ENCODE measurements at places on chromosomes 7 and 10.

DNA sequence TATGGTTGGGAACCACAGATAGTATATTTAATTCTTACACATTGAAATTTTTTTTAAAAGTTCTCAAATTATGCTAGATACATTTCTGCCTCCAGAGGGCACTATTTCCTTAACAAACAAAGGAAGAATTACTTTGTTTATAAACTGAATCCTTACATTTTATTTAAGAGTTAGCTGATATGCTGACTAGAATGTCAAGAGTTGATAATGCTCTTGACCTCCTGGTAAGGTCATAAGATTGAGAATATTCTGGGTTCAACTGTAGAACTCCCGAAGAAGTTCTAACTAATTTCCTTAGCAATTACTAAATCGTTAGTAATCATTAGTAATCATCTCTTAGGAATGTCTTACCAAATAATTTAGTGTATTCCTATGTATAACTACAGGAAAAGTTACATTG, 95.3 kb upstream of the CYP26C1 start:
- peak; percentile 86 for DNase-seq

GRCh38 chr7:50349963-50350944, 45.7 kb downstream of the IKZF1 start:
- DNase-seq = peak; percentile 61

DNA sequence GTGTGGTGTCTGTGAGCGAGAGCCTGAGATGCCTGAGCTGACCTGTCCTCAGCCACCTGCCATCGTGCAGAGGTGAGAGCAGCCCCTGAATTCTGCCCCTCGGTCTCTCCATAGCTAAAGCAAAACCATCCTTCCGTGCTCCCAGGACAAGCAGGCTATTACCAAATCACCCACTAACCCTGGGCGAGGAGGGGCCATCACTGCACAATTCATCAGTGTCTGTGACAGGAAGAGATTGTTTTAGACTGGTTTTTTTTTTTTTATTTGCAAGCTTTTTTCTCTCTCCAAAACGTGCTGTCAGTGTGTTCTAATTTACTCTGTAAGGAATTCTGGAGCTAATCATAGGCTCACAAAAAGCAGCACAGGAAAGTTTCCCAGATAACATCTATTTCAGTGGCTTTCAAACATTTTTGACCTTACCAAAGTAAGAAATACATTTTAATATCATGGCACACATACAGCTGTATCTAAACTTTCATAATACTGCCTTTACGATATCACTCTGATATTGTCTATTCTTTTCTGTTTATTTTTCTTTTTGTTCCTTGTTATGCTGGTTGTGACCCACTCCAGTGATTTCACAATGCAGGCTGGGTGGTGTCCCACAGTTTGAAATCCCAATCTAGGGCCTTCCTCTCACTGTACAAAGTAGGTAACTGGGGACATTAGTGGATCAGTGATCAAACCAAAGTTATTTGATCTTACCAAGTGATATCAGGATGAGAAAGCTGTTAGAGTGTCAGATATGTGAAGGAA, 62.8 kb downstream of the EGFR start:
- DNase-seq = no peak

- no peak for DNase-seq
Measured at GRCh38 chr7:155534691-155535090, 11.7 kb downstream of the CNPY1 start.

GRCh38 chr10:47013507-47014154, 102.4 kb downstream of the PTPN20 start:
- DNase-seq = no peak

GRCh38 chr7:77912293-77912692, 113.7 kb downstream of the PHTF2 start:
- no peak for DNase-seq

Data from erythroblast (primary cell).